ENCODE measurements at places on chromosomes 5 and 9. TPM values are rescaled to one million over a fixed set of nuclear protein-coding genes. Genes with fewer than 3 reads are reported as not detected.

The PCDHB14 gene
- 7.3 TPM for total RNA-seq

The GPRIN1 gene
- total RNA-seq: 0.26 TPM

The JAKMIP2 gene
- total RNA-seq: 0.78 TPM

- peak; percentile 29 for DNase-seq
Observed at GRCh38 chr9:107389617-107390071, 99.9 kb downstream of the KLF4 start.

DNA sequence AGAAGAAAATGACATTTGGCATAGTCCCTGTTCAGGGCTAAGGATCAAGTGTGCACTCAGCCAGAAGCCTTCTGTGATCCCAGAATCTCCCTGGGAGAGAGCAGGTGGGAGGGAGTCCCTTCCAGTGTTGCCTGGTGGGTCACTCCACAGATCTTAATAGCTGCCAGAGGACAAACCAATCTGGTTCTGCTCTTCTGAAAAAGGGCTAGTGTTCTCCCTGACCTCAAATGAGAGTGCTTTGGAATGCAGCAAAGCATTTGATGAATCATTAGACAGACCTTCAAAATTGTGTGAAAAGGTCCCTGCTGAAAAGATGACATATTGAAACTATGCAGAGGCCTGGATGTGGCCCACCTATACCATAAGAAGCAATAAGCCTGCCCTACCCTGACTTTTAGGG is 339.7 kb downstream of the TMEM232 start:
- no peak for DNase-seq

DNA sequence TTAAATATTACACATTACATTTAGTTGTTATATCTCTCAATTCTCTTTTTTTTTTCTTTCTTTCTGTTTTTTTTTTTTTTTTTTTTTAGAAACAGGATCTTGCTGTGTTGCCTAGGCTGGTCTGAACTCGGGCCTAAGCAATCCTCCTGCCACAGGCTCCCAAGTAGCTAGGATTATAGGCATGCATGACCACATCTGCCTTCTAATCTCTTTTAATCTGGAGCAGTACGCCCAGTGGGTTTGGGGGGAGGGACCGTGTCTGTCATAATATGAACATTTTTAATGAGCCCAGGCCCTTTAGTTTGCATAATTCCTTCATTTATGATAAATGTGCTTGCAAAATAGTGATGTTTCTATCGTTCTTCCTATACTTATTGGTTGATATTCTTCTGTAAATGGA is 10.3 kb downstream of the RHOBTB3 start:
- DNase-seq: no peak

GRCh38 chr5:35777358-35778087 is 79.2 kb upstream of the IL7R start:
- peak; percentile 78 for DNase-seq
